ENCODE measurements at places on chromosomes 4 and X.

DNA sequence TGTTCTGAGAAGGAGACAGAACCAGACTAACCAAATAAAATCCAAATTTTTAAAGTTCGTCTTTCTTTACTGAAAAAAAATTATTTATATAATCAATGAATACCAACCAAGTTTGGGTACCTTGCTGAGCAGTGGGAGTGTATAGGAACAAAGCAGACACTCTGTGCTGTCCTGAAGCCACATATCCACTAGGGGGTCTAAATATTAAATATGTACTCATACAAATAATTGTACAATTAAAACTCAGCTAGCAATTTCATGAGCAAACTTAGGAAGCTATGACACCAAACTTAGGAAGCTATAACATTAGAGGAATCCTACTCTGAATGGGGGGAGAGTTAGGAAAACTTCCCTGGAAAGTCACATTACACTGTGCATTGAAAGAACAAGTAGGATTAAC is 582.0 kb upstream of the EPHA5 start:
- DNase-seq = no peak

DNA sequence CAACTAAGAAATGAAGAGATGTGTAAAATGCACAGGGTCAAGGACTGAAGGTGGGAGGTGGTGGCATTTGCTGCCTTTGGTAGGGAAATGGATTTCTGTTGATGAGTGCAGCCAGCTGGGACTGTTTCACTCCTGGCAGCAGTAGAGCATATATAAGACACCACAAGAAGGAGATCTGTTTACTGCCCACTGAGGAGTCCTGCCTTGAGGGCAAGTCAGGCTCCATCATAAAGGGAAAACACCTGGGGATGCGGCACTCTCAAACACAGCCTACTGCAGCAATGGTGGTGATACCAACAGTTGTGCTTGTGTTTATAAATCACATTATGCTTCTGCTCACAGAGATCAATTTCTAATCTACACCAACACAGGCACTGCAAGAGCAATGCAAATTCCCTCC is 222.1 kb downstream of the TACR3 start:
- no peak for DNase-seq

DNA sequence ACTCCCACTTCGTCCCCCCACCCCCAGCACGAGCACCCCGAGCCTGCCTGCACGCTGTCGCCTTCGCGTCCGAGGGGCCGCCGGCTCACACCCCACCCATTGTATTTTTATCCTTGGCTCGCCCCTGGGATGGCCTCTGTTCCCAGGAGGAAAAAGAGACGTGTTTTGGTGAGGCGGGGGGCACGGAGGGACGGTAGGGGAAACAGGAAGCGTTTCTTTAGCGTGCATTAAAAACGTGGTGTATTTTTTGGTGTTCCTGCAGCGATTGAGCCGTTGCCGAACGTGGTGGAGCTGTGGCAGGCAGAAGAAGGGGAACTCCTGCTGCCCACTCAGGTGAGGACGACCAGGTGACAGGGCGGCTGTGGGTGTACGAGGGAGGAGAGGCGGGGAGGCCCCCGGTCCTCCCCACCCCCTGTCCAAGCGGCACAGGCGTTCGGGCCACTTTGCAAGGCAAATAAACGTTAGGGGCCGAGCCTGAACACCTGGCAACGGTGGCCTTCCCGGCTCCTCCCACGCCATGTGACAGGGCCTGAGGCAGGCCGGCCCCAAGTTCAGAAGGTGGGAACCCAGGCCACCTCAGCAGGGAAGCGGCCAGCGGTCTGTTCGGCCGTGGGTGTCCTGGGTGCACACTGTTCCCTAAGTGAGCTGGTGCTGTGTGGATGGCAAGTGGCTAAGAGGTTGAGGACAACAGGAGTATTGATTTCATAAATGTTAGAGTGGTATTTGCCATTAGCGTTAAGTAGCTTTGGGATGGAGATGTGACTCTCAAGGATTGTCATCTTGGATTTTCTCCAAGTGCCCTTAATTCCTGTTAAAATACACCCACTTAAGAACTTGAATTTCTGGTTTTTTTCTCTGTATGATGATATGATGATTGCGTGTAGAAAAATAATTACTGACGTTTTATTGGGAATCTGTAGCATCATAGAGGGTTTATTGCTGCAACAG is 1.1 kb downstream of the TMEM131L start:
- no peak for DNase-seq

DNA sequence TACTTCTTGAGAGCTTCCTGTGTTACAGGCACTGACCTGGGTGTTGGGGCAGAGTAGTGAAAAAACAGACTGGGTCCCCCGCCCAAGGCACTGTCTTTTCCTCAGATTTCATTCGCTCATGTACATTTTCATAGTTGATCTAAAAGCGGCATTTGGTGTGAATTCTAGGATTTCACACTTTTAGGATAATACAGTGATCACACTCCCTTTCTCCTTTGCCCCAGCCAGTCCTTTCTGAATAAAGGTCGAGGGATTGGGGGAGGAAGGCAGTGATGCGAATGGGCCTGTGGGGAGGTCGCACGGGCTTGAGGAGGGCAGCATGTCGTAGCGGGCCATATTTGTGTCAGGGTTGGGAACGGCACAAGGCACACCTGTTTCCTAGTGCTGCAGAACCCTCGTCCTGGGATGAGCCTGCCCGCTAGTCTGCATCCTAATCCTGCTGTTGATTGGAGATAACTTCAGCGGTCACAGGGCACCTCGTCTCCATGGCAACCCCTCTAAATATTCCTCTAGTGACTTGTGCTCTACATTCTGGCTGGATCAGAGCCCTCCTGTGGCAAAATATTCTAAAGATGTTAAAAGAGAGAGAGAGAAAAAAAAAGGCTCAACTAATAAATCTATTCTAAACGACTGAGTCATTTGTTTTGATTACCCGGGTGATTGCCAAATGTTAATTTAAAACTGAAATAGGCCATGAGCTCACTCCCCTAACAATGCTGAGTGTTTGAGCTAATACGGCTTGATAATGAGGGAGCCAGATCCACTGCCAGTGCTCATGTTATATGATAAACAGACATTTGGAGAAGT is 21.8 kb downstream of the FHL1 start:
- no peak for DNase-seq

DNA sequence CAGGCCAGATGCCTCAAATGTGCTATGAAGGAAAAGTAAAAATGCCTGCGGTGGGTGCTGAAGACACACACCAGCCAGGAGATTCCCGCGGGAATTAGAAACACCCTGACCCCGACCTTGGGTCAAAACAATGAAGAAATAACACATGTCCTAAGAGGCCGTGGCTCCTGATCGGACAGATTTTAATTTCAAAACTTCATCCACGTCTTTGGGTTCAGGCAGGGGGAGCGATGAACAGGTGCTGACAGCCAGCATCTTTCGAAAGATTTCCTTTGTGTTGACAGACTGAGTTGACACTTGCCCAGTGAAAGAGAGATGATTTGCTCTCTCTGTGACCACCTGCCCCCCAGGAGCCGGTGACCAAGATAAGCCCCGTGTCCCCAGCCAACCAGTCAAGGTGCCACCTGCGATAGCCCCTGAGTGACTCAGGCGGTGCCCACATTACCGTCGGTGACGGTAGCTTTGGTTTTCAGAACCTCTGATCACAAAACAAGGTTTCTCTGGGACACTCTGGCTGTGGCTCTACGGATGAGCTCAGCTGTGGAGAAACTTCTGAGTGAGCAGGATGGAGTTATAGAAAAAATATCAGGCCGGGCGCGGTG is 11.0 kb upstream of the IL3RA start:
- no peak for DNase-seq

DNA sequence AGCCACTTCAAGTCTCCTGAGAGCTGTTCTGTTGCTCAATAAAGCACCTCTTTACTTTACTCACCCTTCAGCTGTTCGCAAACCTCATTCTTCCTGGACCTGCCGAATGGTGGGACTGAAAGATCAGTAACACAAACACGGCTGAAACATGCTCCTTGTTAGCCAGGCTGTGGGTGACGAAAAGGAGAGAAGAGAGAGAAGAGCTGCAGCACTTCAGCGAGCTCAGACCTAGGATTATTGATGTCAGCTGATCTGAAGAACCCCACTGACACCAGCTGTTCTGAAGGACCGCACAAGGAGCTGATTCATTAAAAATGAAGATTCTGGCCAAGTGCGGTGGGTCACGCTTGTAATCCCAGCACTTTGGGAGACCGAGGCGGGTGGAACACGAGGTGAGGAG is 2020.0 kb upstream of the ADGRL3 start:
- no peak for DNase-seq

DNA sequence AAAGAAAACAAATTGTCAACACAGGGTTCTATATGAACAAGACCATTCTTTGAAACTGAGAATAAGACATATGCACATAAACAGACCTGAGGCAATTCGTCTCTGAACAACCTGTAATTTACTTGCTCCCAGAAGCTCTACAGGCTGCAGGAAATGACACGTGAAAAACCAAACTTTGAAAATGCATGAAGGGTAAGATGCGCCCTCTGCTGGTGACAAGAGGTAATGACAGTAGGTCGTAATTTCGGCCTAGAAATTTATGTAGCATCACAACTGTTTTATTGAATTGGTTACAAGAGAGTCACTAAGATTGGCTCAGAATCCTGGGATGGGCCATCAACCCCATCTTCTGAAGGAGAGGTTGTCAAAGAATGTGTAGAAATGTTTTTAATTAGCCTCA is 276.5 kb downstream of the PPP4R3C start:
- DNase-seq = peak; percentile 34

DNA sequence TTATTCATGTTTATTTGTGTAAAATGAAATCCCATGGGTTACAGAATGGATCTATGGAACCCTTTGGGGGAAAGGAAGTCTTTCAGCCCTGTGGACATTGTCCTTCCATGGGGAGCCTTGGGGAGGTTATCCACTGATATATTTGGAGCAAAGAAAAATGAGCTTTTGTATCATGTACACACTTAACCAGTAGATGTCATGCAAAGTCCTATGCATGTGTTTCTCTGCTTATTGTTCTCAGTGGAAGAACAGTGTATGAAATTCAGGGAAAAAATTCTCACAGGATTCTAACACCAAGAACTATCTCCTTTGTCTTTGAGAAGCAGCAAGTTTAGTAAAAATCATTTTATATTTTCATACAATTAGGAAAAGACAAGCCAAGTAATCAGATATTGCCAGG is 105.3 kb downstream of the DTHD1 start:
- DNase-seq = no peak

DNA sequence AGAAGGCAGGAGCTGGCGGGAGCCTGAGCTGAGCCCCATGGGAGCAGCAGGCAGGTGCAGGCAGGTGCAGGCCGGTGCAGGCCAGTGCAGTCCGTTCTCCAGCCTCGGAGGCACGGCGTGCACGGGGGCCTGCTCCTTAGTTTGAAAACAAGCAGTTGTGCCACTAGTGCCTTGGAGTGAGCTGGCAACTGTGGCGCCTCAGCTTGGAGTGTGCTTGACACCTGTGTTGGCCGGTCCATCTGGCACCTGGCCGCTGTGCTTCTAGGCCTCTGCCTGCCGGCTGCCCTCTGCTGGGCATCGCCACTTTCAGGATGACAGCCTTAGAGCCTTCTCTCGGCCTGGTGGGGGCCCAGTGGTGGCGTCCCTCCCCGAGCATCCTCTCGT is 47.9 kb downstream of the RGS12 start:
- DNase-seq = peak; percentile 2

DNA sequence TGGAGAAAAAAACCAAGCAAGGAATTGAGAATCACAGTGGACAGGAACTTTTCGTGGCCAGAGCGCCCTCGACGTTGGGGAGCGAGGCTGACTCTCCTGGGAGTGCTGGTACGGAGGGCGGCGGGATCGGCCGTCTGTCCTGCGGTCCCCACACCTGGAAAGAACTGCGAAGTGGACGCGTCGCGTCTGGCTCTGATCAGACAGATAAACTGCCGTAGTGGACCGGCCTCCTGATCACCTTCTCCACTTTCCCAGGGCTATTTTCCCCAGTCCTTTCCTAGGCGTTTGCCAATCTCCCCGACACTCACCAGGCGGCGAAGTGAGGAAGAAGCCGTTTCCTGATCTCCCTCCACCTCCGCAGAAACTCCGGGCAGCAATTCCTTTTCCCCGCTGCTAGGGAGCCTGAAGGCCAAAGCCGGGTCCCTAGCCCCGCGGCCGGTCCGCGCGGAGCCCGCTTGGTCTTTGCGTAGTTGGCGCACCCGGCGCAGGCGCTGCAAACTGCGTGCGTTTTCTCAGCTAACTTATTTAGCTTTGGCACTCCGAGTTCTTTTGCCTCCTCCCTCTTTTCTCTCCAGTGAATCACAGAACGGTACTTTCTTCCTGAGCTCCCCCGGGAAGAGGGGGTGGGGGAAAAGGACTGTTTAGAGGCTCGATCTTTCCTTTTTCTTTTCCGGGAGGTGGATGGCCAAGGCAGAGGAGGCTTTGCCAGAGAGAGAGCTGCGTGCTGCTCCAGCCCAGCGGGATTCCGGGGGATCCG is at the start of gene ARSJ:
Gene ARSJ, minus strand, starts transcription at position 500 of the 757 bp plus-strand sequence. CDS start 813 bp downstream, outside the sequence.
- DNase-seq = no peak

DNA sequence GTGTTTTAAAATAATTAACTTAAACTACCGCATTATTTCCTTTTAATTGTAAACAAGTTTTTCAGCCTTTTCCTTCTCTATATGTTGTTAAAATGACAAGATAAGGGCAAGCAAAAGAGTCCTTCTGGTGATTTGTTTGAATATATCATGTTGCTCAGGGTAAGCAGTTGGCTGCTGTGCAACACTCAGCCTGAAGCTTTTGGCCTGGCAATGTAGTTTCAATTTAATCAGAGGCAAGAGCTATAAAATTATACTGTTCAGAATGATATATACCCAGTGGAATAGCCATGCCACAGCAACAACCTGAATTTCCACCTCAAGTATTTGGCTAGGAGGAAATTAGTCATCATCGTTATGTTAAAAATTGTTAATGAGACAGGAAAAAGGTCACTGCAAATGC is 53.4 kb downstream of the GRXCR1 start:
- no peak for DNase-seq

DNA sequence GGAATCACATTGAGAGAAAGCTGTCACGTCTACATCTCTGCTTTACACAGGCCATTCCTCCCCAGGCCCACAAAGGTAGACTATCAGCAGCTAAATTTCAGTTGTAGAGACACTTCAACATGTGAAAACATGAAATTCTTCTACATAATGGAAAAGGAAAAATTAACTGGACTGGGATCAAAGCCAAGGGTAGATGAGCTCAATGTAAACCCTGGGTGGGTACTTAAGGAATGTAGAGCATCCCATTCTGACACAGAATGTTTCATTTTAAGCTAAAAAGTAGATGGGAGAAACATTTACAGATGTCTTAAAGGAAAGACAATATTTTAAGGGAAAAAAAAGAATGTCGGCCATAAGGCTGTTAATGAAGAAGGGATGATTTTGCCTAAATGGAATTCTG is 51.3 kb upstream of the NPNT start:
- DNase-seq = no peak
